SHP77 (cell line): ENCODE measurements at places on chromosomes 7 and 10.

DNA sequence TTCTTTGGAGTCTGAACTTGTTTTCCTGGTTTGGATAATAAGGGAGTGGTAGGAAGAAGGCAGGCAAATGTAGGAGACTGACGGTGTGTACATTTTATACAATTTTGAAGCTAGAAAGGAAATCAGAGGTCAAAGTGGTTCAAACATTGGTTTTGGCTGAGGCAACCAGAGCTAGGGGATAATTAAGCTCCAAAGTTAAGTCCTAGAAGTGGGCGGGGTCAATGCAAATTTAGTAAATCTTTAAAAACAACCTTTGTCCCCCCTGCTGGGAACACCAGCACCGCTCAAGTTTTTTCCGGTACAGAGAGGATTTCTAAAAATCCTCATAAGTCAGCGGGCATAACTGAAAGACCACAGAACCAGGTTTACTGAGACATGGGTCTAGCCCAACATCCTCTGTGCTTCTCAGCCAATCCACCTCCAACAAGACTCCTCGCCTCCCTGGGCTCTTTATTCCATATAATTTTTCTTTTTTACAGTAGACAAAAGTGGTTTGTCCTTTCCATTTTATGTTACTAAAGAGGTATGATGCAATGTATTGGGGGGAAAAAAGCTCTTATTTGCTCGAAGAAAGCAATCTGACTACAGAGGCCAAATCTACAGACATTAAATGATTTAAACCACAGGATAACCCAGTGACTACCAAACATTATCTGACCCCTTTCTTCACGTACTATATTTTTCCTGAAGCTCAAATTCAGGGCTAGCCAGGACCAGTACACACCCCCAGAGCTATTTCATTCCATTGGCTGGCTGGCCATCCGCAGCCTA lies 1.6 kb downstream of the GLUD1 start:
- no peak for DNase-seq

DNA sequence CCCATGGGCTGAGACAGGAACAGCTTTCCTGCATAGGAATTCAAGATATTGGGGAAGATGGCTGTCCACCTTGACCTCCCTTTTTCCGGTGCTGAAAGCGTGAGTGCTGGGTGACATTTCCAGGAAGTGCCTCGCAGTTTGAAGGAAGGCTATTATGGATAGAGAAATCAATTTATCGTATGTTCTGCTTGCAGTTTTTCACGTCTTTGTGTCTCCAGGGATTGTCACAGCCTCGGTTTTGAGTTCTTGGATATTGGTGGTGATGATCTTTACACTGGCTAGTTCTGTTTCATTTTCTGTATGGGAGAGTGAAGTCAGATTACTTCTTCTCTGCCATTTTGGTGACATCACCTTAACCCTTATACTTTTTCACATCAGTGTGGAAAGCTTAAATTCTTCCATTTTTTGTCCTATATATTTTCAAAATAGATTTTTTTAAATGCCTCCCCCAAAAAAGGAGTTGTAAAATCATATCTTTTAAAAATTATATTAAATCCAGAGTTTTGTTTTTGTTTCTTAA lies 102.5 kb upstream of the APBB1IP start:
- no peak for DNase-seq

- DNase-seq: no peak
Measured at GRCh38 chr10:132939957-132940790, 2.2 kb downstream of the CFAP46 start.

- DNase-seq: no peak
Measured at GRCh38 chr7:70104243-70104642, 506.0 kb downstream of the AUTS2 start.

DNA sequence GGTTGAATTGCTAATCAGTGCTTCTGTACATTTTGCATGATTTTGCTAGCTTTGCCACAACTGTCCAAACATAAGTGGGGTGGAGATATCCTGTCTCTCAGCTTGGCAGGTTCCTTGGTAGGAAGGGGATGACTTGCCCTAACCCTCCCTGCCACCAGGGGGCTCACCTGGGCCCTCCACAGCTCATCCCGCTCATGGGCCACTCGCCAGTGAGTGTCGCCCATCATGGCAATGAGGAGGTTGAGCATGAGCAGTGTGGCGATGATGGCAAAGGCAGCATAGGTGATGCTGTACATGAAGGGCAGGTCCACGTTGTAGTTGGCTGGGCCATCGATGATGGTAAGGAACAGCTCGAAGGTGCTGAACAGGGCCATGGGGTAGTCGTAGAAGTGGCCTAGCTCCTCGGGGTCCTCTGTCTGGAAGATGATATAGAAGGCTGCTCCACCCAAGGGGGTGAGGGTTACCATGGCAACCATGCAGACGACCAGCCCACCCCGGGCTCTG lies 12.2 kb downstream of the TRPV6 start:
- DNase-seq: no peak

- DNase-seq: no peak
Measured at GRCh38 chr7:3274131-3274530, 26.9 kb upstream of the SDK1 start.

- DNase-seq: no peak
Measured at GRCh38 chr7:101905203-101905865, 87.9 kb downstream of the CUX1 start.
